ENCODE measurements at places on chromosomes 3 and 15.

DNA sequence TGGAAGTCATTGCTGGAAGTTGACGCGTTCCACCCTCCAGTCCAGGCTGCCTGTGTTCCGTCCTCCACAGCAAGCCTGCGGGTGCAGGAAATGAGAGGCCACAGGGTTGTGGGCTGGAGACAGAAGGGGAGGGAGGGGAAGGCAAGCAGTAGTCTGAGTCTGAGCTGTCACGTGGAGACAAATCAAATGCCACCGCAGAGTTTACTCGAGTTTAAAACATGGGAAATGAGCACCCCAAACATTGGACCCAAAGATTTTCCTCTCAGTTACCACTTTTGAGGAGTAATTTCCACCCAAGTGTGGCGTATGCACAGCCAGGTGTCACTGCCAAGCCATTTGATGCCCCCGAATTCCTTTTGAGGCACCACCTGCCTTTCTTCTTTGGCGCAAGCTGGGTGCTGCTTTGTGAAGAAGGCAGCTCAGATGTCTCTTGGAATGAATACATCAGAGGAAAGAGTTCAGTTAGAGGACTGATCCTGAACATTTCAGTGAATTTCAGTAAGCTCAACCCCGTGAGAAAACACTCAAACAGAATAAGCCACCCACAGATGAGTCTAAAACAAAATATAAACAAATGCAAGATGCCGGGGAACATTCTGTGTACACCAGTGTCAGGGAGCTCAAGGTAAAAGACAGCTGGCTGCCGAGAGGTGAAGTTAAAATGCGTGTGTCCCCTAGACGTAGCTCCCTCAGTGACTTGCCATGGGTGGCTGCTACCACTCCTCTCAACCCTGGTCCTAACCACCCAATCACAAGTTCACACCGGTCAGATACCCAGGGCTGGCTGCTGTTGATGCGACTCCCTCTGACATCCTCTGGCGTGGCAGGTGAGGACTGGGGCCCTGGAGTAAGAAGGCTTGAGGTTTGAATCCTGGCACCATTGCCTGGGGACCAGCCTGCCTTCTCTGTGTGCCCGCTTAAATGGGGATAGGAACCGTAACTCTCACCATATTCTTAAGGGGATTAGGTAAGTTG, 203.8 kb downstream of the UACA start:
- DNase-seq: no peak

DNA sequence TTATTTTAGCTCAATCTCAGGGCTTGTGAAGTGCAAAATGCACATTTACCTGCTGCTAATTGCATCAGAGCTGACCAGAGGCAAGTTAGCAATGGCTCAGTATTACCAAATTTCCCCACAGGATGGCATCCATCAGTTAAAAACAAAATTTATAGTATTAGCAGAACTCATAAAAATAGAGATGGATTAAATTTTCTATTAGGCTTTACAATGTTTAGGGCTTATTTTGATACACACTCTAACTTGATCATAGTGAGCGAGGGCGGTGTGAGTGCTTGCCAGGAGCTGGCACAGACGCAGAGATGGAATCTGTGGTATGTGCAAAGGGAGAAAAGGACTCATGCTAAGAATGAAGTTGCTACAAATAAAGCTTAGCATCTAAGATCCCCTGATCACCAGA, 241.0 kb downstream of the NSUN3 start:
- DNase-seq: no peak

GRCh38 chr15:60584355-60584998, 105.5 kb upstream of the ICE2 start:
- no peak for DNase-seq

GRCh38 chr15:81176291-81176893, 20.3 kb upstream of the IL16 start:
- no peak for DNase-seq

DNA sequence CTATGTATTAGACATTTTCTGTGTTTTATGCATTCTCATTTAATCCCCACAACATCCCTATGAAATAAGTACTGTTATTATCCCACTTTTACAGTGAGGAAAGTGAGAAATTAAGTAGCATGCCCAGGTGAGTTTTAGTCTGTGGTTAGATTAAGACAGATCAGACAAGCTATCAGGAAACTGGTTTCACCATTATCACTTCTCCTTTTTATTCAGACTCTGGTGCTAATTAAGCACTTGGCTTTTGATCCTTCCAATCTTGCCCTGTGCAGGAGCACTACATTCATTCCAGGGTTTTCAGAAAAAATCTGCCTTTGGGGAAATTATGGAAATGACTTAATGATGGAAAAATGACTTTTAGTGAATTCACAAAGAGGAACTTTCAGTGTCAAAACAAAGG, 115.2 kb downstream of the TMEM108 start:
- no peak for DNase-seq

DNA sequence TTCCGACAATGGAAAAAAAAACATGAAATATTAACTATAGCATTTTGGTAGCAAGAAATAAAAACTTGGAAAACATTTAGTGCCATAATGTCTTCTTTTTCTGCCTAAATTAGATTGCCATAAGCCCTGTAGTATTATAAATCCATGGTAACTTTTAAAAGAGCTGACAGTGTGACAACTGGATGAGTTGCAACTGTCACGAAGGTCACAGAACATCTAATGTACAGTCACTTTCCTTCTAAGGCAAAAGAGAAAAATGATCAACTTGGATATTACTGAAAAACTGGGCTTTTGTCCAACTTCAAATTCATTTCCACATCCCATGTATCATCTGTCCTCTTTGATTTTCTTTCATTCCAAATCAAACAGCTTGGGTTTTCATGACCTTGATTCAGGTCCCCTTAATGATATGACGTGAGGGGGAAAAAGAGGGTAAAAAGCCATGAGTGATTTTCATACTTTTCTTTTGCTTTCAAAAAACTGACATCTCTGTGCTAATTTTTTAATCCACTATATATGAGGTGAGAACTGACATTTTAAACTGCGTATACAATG, 602 bp downstream of the CPB1 start:
- DNase-seq: no peak

DNA sequence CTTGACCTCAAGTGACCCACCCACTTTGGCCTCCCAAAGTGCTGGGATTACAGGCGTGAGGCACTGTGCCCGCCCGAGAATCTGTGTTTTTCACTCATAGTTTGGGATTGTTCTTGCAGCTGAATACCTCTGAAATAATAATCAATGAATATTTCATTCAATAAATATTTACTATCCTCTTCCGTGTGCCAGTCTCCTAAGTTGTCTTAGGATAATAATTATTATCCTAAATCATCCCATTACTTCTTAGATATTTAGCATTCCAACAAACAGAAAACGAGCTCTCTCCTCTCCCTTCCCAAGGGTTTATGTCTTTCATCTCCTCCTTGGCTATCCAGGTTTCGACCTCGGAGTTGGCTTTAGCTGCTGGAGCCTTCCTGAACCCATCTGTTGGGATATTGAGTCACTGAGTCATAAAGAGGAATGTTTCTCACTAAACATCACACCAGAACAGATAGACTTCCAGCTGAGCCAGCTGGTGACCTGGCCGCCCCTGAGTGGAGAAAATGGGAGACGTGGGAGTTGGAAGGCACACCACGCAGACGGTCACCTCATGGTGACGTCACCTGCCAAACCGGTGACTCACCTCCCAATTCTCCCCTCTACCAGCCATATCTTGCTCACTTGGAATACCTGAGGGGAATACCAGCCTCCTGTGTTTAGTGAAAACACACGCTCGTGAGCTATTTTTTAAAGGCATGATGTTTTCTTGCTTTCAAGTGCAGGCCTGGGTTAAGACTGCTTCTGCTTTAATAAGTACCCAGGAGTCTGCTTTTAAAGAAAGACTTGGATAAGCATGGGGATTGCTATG, 43.9 kb downstream of the BHLHE40 start:
- DNase-seq: no peak
